Mesenteric fat pad (tissue), 1 donor: ENCODE measurements at places on chromosomes 6 and 20. TPM values are rescaled to one million over a fixed set of nuclear protein-coding genes. Genes with fewer than 3 reads are reported as not detected.

VGLL2 gene
- total RNA-seq: not detected

GRCh38 chr20:59678288-59678687, 73.9 kb downstream of the PHACTR3 start:
- DNase-seq: no peak

B3GAT2 gene
- not detected for total RNA-seq

GRCh38 chr6:113980937-113981554, 10.1 kb upstream of the HDAC2 start:
- no peak for DNase-seq

DNA sequence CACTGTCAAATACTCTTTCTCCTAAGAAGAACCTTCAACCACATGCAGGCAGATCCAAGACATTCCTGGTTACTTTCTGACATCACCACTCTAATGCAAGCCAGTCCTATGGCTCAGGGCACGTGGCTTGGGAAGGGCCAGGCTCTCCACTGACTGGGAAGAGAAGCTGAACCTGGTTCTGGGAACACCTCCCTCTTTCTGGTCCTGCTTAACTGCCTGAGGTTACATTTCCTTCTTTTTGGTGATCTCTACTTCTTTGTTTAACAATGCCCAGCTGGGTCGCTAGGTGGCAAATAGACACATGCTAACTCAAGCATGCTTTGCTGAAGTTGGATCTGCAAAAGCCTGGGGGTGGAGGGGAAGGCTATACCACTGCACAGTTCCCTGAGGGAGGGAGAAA, 249.8 kb downstream of the GMDS start:
- no peak for DNase-seq

GRCh38 chr20:39019805-39020325, 57.7 kb downstream of the DHX35 start:
- no peak for DNase-seq

DNA sequence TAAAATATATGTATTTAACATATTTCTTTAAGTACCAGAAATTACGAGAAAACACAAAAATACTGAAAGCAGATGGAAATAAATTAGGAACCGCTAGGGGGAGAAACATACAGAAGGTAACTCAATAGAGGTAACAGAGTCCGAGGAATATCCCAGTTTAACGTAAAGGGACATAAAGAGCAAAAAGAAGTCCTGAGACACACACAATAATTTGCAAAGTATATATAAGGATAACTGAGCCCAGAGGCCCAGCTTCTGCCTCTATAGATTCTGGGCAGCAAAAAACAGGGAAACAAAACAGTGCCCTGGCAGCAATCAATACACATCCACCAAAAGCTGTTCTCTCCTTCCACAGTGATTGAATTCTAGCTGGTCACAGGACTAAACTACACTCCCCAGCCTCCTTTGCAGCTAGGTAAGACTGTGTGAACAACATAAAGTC, 15.1 kb downstream of the TBC1D32 start:
- no peak for DNase-seq

GRCh38 chr20:62725596-62726268, 17.1 kb downstream of the NTSR1 start:
- no peak for DNase-seq

DNA sequence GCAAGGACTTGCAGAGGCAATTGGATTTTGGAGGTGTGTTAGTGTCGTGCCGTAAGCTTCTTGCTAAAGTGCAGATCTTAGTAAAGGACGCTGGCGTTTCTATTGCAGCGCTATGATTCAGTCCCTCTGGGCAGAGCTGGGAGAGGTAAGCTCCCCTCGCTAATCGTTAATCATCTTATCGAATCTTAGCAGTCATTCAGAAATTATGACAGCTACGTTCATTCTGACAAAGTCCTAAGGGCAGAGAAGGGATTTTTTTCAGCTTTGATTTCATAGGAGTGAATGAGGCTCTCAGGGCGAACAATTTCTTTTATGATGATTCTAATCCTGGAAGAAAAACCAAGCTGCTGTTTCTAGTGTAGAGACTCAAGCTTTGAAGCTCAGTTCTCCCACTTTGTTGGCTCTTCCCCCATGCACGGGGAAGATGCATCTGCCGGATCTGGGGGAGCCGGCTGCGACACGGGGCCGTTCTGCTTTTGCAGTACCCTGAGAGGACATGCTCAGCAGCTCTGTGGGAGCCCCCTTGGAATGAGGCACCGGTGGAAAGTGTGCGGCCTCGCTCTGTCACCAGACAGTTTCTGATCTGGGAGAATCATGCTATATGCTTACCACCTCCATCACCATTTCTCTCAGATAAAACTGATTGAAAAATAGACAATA, 79.1 kb upstream of the SLC22A23 start:
- no peak for DNase-seq

GRCh38 chr6:37679539-37680476, 17.9 kb downstream of the MDGA1 start:
- no peak for DNase-seq

GRCh38 chr6:74717591-74717990, 488.3 kb downstream of the COL12A1 start:
- DNase-seq: no peak

- DNase-seq: no peak
Measured at GRCh38 chr6:143952947-143953701, 54.9 kb downstream of the PLAGL1 start.

DNA sequence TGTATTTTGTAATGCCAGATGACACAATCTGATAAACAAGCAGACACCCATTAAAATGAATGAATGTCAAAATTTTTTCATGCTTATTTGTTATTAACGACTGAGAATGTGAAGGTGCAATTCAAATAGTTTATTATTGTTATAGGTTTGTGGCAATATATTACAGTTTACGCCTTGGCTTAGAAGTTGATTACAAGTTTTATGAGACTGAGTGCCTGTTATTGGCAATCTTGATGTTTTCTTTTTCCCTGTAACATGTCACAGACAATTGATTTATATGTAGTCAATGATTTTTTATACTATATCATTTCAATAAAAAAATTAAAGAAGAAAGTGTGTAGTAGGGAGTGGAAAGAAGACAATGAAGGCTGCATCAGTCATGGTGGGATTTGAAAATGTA, 144.1 kb upstream of the EEF1E1 start:
- DNase-seq: no peak

- DNase-seq: no peak
Measured at GRCh38 chr20:12255461-12255970, 337.8 kb downstream of the BTBD3 start.

DNA sequence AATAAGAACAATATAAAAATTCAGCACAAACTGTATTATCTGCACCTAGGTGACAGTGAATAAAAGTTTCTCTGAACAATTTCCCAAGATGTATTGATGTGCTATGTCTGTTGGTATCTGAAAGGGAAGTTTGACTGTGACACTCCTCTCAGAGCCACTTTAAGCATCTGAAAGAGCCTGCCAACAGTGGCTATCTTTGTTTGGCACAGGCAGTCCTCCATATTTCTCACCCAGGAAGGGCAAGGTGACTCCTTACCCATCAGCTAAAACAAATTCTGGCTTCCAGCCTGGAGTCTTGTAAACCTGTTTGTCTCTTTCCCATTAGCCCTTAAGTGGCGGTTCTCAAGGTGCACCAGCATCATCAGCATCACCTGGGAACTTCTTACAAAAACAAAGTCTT, 122.4 kb upstream of the VGLL2 start:
- no peak for DNase-seq

GRCh38 chr6:68635412-68635705, 277 bp downstream of the ADGRB3 start:
- no peak for DNase-seq

MATN4 gene
- not detected for total RNA-seq

DNA sequence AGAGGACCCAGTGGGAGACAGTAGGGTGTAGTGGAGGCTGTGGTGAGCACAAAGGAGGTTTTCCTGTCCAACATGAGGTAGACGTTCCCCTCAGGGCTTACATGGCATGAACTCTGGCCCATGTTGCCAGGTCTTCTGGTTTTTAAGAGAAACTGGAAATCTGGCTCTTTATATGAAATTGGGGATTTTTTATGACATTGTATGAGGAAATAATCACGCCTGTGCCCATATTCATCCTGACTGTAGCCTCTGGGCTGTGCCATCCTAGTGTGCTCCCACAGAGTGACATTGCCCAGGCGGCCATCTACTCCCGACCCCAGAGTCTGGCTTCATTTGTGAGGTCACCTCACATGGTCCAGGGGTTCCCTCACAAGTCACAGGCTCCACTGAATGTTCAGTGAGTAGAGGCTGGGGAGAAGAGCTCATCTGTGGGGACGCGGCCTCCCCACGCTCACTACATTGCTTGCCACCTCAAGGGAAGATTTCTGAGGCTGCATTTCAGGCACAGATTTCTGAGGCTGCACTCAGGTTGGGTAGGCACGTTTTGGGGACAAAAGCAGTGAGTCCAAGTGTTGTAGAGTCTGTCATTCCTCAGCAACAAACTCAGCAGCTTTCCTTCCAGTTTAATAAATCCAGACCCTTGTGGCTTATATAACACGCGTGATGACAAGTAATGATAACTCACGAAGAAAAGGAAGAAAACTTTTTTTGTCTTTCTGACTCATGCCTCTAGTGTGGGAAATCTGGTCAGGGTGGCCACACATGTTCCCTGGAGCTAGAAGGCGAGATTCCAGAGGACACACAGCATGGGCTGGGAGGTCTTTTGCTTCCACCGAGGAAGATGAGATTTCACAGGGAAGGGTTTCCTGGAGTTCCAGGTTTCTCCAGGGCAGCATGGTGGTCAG, 41.7 kb downstream of the SLC24A3 start:
- no peak for DNase-seq

DNA sequence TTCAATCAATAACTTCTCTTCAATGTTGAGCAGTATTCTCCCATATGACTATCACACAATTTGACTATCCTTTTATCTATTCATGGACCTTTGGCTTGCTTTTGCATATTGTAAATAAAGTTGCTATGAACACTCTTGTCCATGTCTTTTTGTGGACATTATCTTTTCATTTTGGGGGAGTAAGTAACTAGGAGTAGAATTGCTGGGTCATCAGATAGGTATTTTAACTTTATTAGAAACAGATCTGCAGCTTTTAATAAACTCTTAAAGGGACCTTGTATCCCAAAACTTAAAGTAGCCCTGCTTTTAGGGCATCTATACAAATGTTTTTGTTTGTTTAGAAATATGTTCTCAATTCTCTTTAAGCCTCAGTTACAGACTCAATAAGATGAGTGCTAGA, 614.2 kb upstream of the CITED2 start:
- no peak for DNase-seq

- no peak for DNase-seq
Measured at GRCh38 chr6:53956068-53956711, 155.1 kb upstream of the MLIP start.

KIFC1 gene
- total RNA-seq: 0.19 TPM

DNA sequence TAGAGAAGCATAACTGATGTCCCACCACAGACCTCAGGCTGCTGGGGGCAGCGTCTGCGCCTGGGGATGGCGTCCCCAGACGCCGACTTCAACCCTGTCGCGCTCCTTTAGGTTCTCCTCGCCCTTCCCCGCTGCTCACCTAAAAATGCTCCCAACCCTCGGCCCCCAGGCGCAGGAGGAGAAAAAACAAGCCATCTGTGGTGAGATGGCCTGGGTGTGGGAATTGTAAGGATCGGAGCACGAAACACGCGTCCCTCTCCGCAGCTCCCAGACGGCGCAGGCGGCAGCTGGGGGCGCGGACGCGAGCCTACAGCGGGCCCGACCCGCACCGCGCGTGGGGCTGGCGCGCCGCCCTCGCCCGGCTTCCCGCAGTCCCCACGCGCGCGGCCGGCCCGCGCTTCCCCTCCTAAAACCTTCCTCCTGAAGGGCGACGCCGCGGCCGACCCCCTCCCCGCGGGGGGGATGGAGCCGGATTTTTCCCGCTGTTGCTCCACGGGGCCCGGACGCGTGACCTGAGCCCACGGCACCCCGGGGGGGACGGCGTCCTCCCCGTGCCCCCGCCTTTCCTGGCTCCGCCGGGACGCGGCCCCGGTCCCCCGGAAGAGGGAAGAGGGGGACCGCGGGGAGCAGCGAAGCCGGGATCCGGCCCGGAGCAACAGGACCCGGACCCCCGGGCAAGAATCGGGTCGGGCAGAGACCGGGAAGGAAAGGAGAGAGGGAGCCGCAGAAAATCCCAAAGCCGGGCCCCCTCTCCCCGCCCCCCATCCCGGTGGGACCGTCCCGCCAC, 611 bp downstream of the EPB41L2 start:
- DNase-seq: no peak
